ENCODE measurements at places on chromosomes 2 and 18.

- no peak for DNase-seq
Measured at GRCh38 chr2:164810843-164811242, 30.8 kb downstream of the COBLL1 start.

DNA sequence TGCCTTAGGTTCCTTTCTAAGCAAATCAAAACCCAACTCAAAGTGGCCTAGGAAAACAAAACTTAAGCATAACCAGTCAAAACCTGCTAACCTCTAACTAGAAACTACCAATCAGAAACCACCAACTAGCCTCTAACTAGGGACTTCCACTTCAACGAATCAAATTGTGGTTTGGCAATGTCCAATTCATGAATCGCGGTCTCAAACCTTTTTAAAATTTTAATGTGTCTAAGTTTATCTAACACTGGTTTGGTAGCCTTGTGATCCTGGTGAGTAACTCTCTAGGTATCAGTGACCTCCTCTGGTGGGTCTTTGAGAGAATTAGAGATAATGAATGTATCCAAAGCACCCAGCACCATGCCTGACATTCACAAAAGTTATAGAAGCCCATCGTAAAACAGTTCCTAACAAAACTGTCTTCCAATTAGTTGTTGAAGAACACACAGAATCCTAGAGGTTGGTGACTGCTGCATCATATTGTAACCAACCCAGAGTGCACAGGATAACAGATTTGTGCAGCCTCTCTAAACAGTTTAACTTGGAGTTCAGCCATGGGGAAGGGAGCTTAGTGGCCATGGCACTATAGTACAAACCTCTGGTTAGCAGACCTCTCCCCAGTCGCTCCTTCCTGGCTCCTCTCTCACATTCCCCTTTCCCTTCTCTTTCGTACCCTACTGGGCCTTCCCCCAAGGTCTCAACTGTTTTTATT lies 45.2 kb upstream of the B3GNT2 start:
- no peak for DNase-seq

GRCh38 chr18:65954372-65954771 lies 203.6 kb downstream of the CDH7 start:
- DNase-seq: no peak

DNA sequence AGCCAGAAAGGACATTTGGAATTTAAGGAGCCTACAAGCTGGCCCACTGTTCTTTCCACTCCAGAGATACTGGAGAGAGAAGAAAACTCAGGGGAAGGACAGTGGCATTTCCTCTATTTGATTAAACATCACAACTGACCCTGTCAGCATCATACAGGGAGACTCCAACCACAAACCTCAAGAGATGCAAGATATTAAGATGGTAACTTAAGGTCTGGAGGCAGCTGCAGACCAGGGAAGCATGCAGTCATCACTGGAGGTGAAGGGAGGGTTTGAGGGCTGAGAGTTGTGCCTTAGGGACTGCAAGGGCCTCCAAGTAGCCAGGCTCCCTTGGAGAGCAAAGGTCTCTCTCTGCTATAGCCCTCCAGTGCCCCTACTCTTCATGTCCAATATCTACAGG lies 67.4 kb downstream of the RNF152 start:
- no peak for DNase-seq

DNA sequence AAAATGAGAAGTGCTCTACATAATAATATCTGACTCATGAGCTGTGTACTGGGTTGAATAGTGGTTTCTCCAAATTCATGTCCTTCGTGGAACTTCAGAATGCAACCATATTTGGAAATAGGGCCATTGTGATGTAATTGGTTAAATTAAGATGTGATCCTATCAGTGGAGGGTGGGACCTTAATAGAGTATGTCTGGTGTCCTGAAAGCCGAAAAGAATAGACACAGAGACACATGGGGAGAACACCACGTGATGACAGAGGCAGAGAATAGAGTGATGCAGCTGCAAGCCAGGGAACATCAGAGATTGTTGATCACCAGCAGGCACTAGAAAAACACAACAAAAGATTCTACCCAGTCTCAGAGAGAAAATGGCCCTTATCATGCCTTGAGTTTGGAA lies 310.1 kb downstream of the EXOC6B start:
- DNase-seq: no peak
